ENCODE measurements at places on chromosomes 6 and 20. TPM values are rescaled to one million over a fixed set of nuclear protein-coding genes. Genes with fewer than 3 reads are reported as not detected.

- no peak for DNase-seq
- no peaks in the 10 kb centered on the region for H3K27me3 ChIP-seq
- H3K4me3 ChIP-seq, result no peak overlapping the region
- no peaks in the 10 kb centered on the region for H3K4me1 ChIP-seq
These were observed 84.3 kb upstream of the MEI4 start for GRCh38 chr6:77568570-77568969.

DNA sequence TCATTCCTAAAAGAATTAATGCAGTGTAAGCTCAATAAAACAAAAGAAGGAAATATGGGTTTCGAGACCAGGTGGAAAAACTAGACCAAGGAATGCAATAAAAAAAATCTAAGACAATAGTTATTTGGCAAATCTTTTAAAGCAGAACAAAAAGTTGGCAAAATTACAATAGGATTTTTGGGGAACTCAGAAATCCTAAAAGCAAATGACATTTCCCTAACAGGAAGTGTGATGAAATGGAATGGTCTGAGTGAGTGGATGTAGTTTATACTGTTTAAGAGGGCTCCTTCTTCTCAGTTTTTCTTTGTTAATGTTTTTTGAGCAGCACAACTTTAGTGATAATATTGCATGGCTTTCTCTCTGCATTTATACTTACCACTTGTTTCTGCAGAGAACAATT lies 190.0 kb downstream of the PLCB4 start:
- peaks cover 2% of the 10 kb centered on the region for H3K27me3 ChIP-seq
- no peaks in the 10 kb centered on the region for H3K4me1 ChIP-seq
- no peaks in the 10 kb centered on the region for H3K36me3 ChIP-seq
- H3K4me3 ChIP-seq, result no peak overlapping the region
- H3K27ac ChIP-seq, result no peak overlapping the region
- no peak for DNase-seq

DNA sequence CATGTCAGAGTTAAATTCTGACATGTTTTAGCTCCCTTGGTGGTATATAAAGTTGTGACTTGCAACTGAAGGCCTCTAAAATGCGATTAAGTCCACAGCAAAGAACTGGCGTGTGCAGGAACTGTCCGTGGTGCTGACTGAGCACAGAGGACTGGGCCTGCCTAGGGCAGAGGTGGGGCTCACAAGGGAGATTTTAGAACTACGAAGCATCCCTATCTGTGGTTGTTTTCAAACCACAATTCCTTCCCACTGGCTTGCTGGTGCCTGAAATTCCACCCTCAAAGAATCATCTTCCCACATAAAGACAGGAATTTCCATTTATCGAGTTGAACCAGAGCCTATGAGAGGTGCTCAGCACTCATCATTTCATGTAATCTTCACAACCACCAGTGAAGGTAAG lies 30.1 kb downstream of the RIMS4 start:
- H3K36me3 ChIP-seq, result no peaks in the 10 kb centered on the region
- DNase-seq, result peak; percentile 70
- no peak overlapping the region for H3K27ac ChIP-seq

DNA sequence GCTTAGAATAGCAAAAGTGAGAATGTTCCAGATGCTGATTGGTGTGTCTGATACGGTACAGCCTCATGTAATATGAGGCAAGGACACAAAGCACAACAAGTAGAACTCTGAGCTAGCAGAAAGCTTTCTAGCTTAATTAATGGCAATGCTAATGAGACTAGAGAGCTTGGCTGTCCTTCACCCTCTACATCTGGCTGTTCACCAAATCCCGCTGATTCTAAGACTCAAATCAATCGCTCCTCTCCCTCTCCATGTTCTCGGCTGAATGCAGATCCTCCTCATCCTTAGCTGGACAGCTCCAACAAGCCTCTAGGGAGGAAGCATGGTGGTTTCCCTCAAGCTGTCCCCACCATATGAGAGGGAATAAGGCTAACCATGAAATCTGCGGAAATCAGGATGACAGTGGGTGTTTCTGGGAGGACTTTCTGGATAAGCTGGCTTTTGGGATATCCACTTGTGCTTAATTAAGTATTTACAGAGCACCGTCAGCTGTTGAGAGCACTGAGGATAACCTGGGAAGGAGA lies 128.9 kb downstream of the FOXC1 start:
- H3K27ac ChIP-seq, result no peak overlapping the region
- DNase-seq, result no peak
- H3K4me1 ChIP-seq, result no peaks in the 10 kb centered on the region
- H3K36me3 ChIP-seq, result peaks cover 8% of the 10 kb centered on the region
- H3K4me3 ChIP-seq, result no peak overlapping the region

DNA sequence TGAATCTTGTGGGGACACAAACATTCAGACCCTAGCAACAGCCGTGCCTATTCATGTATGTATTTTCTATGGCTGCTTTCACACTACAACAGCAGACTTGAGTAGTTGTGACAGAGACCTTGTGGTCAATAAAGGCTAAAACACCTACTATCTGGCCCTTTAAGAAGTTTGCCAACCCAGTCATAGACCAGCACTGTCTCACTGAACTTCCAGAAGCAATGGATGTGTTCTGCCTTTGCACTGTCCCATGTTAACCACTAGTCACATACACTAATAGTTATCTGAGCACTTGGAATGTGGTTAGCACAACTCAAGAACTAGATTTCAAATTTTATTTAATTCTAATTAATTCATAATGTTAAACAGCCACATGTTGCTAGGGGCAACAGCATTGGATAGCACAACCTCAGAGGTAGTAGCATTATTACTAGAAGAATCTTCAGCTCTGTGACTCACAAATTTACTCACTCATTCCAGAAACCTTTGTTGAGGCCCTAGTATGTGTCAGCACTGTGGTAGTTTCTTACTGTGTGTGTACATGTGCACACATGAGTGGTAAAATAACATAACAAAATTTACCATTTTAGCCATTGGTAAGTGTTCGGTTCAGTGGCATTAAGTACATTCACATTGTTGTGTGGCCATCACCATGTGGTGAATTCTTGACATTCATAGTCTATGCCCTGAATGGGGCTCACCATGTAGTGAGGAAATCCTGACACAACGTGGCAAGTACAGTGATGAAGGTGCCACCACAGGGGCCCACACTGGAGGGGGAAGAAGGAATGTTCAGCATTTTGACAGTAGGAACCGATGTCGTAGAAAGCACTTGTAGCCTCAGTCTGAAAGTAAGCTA lies 107.3 kb downstream of the CEP57L1 start:
- peak overlapping the region; percentile 59 for H3K27ac ChIP-seq
- DNase-seq, result peak; percentile 59
- H3K27me3 ChIP-seq, result no peaks in the 10 kb centered on the region
- no peaks in the 10 kb centered on the region for H3K36me3 ChIP-seq
- no peak overlapping the region for H3K4me3 ChIP-seq

DNA sequence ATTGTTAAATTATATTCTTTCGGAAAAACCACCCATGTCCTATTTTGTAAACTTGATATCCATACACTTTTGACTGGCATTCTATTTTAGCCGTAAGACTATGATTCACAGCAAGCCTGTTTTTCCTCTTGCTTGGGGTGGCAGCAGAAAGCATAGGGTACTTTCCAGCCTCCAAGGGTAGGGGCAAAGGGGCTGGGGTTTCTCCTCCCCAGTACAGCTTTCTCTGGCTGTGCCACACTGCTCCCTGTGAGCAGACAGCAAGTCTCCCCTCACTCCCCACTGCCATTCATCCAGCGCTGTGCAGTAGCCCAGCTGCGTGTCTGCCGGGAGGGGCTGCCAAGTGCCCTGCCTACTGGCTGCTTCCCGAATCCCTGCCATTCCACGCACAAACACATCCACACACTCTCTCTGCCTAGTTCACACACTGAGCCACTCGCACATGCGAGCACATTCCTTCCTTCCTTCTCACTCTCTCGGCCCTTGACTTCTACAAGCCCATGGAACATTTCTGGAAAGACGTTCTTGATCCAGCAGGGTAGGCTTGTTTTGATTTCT lies 2.1 kb upstream of the ESR1 start:
- H3K36me3 ChIP-seq, result no peaks in the 10 kb centered on the region
- peaks cover 52% of the 10 kb centered on the region for H3K27me3 ChIP-seq
- no peak overlapping the region for H3K27ac ChIP-seq
- H3K4me1 ChIP-seq, result peaks cover 9% of the 10 kb centered on the region
- DNase-seq, result no peak

GRCh38 chr20:43699941-43700565 lies 26.7 kb downstream of the GTSF1L start:
- no peak overlapping the region for H3K4me3 ChIP-seq
- H3K36me3 ChIP-seq, result peaks cover 50% of the 10 kb centered on the region
- DNase-seq, result no peak
- H3K27ac ChIP-seq, result no peak overlapping the region
- H3K4me1 ChIP-seq, result no peaks in the 10 kb centered on the region

- H3K27me3 ChIP-seq, result no peaks in the 10 kb centered on the region
- peaks cover 41% of the 10 kb centered on the region for H3K4me1 ChIP-seq
- H3K36me3 ChIP-seq, result peaks cover 45% of the 10 kb centered on the region
- H3K27ac ChIP-seq, result no peak overlapping the region
- no peak overlapping the region for H3K4me3 ChIP-seq
These were observed 42.3 kb downstream of the ASXL1 start for GRCh38 chr20:32400476-32400875.

GRCh38 chr6:35359744-35360348 lies 17.5 kb downstream of the PPARD start:
- no peak overlapping the region for H3K4me3 ChIP-seq
- DNase-seq, result no peak
- H3K4me1 ChIP-seq, result peaks cover 52% of the 10 kb centered on the region
- H3K27me3 ChIP-seq, result no peaks in the 10 kb centered on the region
- no peak overlapping the region for H3K27ac ChIP-seq
- H3K36me3 ChIP-seq, result peaks cover 12% of the 10 kb centered on the region

- peaks cover 16% of the 10 kb centered on the region for H3K27me3 ChIP-seq
- no peak overlapping the region for H3K27ac ChIP-seq
- no peak overlapping the region for H3K4me3 ChIP-seq
- DNase-seq, result no peak
- H3K36me3 ChIP-seq, result no peaks in the 10 kb centered on the region
These were observed 5.2 kb upstream of the PLCB1 start for GRCh38 chr20:8126841-8127378.

GRCh38 chr20:24160563-24161281 lies 172.1 kb upstream of the GGTLC1 start:
- H3K27ac ChIP-seq, result no peak overlapping the region
- peak; percentile 55 for DNase-seq
- no peaks in the 10 kb centered on the region for H3K27me3 ChIP-seq
- H3K4me3 ChIP-seq, result no peak overlapping the region
- H3K36me3 ChIP-seq, result no peaks in the 10 kb centered on the region

- H3K4me1 ChIP-seq, result no peaks in the 10 kb centered on the region
- no peaks in the 10 kb centered on the region for H3K27me3 ChIP-seq
- H3K36me3 ChIP-seq, result no peaks in the 10 kb centered on the region
- H3K27ac ChIP-seq, result no peak overlapping the region
- H3K4me3 ChIP-seq, result no peak overlapping the region
- DNase-seq, result no peak
These were observed 12.0 kb upstream of the RNGTT start for GRCh38 chr6:88975369-88975768.

GRCh38 chr6:67630146-67630545 lies 1004.9 kb upstream of the ADGRB3 start:
- no peak overlapping the region for H3K4me3 ChIP-seq
- no peaks in the 10 kb centered on the region for H3K4me1 ChIP-seq
- H3K27ac ChIP-seq, result no peak overlapping the region
- H3K36me3 ChIP-seq, result no peaks in the 10 kb centered on the region
- no peak for DNase-seq
- H3K27me3 ChIP-seq, result no peaks in the 10 kb centered on the region

GRCh38 chr20:62044631-62045030 lies 21.1 kb downstream of the TAF4 start:
- no peak overlapping the region for H3K27ac ChIP-seq
- peaks cover 25% of the 10 kb centered on the region for H3K4me1 ChIP-seq
- H3K36me3 ChIP-seq, result peaks cover 13% of the 10 kb centered on the region
- H3K27me3 ChIP-seq, result no peaks in the 10 kb centered on the region
- no peak for DNase-seq
- no peak overlapping the region for H3K4me3 ChIP-seq

- DNase-seq, result no peak
- H3K27me3 ChIP-seq, result no peaks in the 10 kb centered on the region
- H3K36me3 ChIP-seq, result no peaks in the 10 kb centered on the region
These were observed 115.4 kb downstream of the JPH2 start for GRCh38 chr20:44071526-44072111.

GRCh38 chr6:47478233-47479139 lies 897 bp downstream of the CD2AP start:
- H3K27ac ChIP-seq, result peak overlapping the region; percentile 98
- H3K27me3 ChIP-seq, result no peaks in the 10 kb centered on the region
- H3K36me3 ChIP-seq, result no peaks in the 10 kb centered on the region
- peaks cover 38% of the 10 kb centered on the region for H3K4me1 ChIP-seq
- peak overlapping the region; percentile 97 for H3K4me3 ChIP-seq

GRCh38 chr20:19466206-19466928 lies 253.9 kb downstream of the SLC24A3 start:
- peaks cover 2% of the 10 kb centered on the region for H3K27me3 ChIP-seq
- H3K4me1 ChIP-seq, result no peaks in the 10 kb centered on the region
- no peak overlapping the region for H3K27ac ChIP-seq
- H3K4me3 ChIP-seq, result no peak overlapping the region

DNA sequence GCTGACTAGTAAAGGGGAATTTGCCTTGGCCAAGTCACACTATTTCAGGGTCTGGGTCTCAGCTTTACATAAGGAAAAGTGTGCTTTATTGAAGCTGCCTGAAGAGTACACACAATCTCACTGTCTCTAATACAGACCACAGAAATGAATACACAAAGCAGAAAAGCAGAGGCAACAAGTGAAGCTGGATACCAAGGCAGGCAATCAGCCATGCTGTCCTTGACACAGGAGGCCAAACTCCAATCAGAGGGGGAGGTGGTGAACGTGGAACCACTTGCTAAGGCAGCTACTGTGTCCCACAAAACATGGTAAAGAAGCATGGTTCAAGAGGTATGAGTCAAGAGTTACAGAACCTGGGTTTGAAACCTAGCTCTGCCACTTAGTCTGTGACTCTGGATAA lies 21.8 kb upstream of the CCND3 start:
- no peak overlapping the region for H3K4me3 ChIP-seq
- no peaks in the 10 kb centered on the region for H3K27me3 ChIP-seq
- DNase-seq, result peak; percentile 43
- peak overlapping the region; percentile 86 for H3K27ac ChIP-seq
- peaks cover 39% of the 10 kb centered on the region for H3K36me3 ChIP-seq

SIRPB2 gene
- not detected for total RNA-seq

TNFAIP3 gene
- 284 TPM for total RNA-seq

CFAP61 gene
- 0.39 TPM for total RNA-seq

FERMT1 gene
- 0.30 TPM for total RNA-seq

HLA-DRA gene
- total RNA-seq, result 4.3 TPM

ROMO1 gene
- total RNA-seq, result 50.4 TPM

Data from activated CD4-positive, alpha-beta T cell treated with anti-CD3 and anti-CD28 coated beads for 36 hours (primary cell).